ENCODE measurements at places on chromosomes 5 and 9.

GRCh38 chr5:177134697-177135225 lies 1.2 kb downstream of the NSD1 start:
- DNase-seq: no peak

DNA sequence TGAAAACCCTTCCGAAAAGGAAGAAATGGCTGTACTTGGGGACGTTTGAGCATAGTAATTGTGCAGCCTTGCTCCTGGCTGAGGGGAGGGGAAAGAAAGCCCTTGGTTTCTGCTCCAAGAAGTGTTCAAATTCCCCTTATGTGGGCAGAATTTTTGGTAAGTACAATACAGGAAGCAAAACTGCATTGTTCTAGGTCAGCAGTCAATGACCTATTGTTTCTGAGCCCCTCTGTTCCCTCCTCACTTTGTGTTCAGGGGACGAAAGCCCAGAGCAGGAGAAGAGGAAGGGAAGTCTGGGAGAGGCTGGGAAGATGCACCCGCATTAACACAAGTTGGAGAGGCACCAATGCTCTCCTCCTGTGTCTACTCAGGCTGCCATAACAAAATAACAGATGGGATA lies 11.9 kb downstream of the BASP1 start:
- DNase-seq: no peak

DNA sequence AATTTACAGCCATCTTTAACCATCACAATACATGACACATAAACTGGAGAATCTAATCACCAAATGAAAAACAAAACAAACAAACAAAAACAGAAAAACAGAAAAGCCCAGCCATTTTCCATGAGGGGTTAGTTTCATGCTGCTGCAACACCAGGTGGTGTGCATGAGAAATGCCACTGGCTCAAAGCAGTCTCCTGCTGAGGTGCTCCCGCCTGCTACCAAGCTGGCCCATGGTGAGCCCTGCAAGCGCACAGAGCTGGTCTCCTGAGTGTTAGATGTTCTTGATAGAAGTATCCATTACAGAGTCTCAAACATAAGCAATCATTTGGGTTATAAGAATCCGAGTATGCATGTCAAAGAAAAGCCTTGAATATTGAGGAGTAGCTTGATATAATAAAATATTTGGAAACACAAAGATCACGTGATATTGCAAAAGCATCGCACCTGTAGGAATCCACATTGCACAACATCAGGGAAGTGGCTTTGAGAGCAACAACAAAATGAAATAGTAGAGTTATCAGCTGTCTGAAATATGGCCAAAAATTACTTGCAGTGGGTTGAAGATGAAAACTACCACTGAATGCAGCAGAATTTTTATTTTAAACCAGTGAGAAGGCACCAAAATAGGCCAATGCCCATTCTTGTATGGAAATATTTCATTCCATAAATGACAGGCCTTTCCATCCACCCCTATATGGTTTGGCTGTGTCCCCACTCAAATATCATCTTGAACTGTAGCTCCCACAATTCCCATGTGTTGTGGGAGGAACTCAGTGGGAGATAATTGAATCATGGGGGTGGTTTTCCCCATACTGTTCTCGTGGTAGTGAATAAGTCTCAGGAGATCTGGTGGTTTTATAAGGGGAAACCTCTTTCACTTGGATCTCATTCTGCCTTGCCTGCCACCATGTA lies 194.8 kb downstream of the SYK start:
- DNase-seq: no peak

- no peak for DNase-seq
Measured at GRCh38 chr5:80653502-80653901, 950 bp upstream of the MSH3 start.

- DNase-seq: no peak
Measured at GRCh38 chr5:78243639-78244038, 50.9 kb downstream of the AP3B1 start.

DNA sequence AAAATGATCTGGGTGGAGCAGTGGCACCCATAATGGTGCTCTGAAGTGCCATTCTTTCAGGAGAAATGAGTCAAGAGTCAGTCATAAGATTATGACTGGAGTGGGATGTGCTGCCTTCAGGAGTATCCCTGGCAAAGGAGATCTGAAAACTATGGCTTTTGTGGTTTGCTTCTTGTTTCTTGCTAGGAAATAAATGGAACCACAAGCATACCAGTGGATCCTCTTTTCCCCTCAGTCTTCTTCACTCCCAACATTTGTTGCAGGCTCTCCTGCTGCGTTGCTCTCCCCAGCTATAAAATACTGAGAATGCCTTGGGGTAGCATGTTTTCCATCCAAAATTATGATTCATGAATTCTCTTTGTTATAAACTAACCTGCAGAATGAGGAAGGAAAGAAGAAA lies 199.1 kb downstream of the NNT start:
- DNase-seq: no peak

GRCh38 chr9:78035383-78035993 lies 3.9 kb upstream of the GNAQ start:
- peak; percentile 32 for DNase-seq

DNA sequence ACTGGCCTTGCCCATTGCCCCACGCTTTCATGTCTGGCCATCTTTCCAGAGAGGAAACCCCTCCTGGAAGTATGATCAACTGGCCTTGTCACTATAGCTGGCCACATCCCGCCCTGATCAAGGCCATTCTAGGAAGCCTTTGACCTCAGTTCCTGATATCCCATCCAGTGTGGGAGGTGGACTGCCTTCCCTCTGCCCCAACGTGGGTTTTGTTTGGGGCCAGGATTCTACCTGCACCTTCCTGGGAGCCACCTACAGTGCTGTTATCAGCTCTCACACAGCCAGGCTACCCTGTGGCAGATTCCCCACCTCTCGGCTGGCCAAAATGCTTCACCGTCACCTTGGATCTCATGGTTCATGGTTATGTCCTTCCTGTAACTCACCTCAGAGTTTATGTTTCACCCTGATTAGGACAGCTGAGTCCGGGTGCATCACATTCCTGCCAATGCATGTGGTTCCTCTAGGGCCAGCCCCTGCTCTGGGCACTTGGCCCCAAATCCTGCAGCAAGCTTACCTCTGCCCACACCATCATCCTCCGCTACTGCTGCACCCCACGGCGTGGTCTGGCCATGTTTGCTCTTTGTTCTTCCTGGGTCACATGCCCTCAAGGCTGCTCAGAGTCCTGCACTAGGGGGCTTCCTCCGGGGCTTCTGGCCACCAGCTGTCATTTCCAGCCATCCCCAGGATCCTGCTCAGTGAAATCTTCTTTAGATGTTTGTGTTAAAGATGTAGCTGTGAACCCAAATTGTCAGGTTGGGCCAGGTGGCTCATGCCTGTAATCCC lies 24.2 kb upstream of the S1PR3 start:
- no peak for DNase-seq

DNA sequence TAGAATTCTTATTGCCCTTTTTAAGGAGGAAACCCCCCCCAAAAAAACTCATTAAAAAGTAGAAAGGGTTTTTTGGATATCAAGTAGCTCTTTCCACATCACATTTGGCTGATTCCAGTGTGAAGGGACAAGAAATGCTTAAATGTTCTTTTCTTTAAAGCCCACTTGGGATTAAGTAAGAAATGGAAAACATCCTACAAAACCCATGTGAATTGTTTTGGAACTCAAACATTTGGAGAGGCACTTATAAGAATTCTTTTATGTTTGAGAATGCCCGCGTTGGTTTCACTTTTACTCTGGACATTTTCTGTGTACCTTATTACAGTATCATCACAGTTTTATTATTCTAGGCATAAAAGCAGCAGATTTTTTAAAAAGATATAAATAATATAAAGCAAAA lies 301.1 kb upstream of the ACTBL2 start:
- no peak for DNase-seq

DNA sequence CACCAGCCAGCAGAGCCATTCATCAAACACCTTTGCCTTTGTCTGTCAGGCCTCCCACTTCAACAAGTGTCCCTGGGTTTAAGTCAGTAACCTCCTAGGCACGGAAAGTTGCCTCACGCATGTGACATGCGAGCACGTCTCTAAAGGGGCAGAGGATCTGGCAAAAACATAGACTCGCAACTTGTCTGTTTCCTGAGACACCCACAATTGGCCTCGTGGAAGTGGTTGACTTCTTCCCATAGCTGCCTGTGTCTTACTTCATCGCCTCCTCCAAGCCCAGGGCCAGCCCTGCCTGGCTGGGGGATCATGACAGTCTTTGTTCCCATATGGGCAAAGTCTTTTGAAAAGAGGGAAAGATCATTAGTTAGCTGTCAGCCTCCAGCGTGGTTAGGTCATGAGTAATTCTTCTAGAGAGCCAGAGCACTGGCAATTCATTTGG lies 35.5 kb upstream of the GLRX start:
- DNase-seq: no peak

GRCh38 chr5:140214831-140215230 lies 39.8 kb downstream of the CYSTM1 start:
- DNase-seq: no peak

- peak; percentile 12 for DNase-seq
Measured at GRCh38 chr9:136409557-136410455, 608 bp downstream of the ENTR1 start.

DNA sequence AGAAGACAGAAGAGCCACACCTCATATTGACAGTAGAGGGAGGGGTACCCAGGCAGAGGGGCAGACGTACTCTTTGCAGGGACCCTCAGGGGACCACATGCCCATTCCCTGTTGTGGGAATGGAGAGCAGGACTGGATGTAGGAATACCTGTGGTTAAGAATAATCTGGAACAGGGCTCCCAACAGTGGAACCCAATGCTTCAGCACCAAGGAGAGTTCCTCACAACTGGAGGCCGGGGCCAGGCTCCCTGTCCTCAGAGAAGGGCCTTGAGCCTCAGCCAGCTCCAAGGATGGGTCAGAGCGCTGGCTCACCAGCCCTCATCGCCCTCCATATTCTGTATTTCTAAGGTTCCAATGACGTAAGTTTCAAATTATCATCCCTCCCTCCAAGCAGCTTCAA lies 7.4 kb upstream of the SHC3 start:
- DNase-seq: no peak

DNA sequence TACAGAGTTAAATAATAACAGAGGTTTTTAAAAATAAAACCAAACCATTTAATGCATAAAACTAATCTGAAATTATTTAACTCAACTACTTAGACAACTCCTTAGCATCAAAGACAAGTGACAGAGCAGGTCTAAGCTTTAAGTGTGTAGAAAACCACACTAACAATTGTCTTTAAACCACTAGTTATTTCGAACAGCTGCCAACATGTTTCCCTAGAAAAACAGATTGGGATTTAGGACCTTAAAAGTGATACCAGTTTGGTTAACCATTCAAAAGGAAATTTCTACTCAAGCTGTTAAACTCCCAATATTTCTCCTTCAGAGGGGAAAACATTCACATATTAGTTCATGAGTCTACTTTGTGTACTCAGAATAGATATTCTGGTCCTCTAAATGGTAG lies 208.7 kb downstream of the BNC2 start:
- no peak for DNase-seq

DNA sequence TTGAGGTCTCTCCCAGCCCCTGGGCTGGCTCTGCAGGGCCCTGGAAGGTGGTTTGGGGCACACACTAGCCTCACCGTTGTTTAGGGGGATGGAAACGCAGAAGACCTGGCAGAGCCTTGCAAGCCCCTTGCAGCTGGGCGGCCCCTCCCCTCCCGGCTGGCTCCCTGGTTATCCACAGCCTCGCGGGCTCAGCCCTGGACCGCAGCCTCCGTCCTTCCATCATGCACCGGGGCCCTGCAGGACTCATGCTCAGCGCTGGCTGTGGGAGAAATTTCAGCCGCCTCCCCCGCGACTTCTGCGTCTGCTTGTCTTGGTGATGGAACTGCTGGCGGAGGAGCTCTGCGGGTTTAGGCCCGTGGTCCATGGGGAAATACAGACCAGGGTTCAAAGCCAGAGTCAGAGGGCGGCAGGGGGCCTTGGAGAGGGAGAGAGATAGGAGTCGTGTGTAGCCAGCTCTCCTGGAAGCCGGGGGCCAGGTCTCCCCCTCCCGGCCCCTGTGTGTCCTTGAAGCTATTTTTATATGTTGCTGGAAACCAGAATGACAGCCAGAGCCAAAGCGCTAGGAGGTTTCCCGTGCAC lies 75.8 kb upstream of the IER5L start:
- DNase-seq: no peak

DNA sequence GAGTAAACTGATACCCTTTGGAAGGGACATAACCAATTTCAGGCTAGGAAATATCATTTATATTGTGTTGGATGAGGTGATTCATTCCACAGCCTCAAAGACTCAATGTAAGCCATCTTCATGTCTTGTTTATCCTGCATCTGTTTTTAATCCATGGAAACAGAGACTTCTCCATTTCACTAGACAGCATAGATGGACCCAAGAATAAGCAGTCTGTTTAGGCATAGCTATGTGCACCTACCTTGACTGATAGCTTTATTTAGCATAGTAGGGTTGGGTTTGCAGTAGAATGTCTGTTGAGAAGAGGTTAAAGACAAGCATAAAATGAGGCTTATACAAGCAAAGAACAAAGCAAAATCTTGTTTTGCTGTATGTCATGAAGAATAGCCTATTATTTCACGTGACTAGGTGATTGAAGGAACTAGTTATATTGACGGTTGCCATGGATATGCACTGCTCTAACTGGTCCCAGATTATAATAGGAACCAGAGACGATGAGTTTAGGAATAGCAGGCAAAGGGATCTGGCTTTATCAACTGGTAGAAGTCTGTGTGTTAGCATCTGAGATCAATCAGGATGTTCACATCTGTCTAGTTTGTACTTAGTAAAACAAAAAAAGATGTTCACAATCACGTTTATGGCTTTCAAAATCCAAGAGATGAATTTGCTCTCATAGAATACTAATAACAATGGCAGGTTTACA lies 154.8 kb upstream of the KLF9 start:
- DNase-seq: no peak

DNA sequence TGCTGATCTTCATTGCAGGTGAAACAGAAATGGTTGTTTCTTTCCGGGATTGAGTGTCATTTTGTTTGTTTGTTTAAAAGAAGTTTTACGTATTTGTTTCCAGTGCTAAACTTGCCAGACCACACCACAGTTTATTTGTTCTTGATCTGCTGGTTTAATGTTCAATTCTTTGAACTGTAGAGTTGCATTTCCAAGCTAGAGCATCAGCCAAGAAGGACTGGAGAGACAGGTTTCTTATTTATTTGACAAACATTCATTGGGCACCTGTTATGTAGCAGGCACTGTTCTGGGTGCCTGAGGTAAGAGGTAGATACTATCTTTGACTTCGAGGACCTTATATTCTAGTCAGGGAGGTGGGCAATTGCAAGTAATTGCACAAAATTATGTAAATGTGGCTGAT lies 45.0 kb downstream of the MCCC2 start:
- DNase-seq: no peak

- DNase-seq: no peak
Measured at GRCh38 chr5:86011937-86012336, 605.8 kb upstream of the COX7C start.

DNA sequence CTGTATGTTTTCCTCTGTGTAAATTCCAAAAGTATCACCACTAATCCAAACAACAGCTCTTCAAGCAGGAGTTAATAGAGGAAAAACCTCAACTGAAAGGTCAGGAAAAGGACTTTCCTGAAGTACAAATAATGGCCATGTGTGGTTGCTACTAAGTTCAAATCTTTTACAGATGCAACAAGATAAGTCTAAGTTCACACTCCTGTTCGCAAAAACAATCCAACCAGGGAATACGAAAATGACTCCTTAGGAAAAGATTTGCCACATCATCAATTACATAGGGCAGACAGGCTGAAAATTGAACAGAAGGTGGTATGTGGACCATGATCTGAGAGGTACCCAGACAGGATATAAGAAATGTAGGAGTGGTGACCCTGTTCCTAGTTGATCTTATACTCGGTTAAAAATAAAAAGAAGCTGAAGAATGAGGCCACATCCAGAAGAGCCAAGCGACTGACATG lies 210.2 kb downstream of the TSSK1B start:
- DNase-seq: no peak

All from effector memory CD4-positive, alpha-beta T cell (primary cell).